ENCODE measurements at places on chromosomes 11 and 22. TPM values are rescaled to one million over a fixed set of nuclear protein-coding genes. Genes with fewer than 3 reads are reported as not detected.
A peak's percentile ranks its signal among the peaks of the same experiment; 100 is the strongest.

GRCh38 chr11:68956142-68956541 lies 24.6 kb downstream of the MRGPRD start:
- H3K4me3 ChIP-seq, result no peak overlapping the region
- no peaks in the 10 kb centered on the region for H3K36me3 ChIP-seq

DNA sequence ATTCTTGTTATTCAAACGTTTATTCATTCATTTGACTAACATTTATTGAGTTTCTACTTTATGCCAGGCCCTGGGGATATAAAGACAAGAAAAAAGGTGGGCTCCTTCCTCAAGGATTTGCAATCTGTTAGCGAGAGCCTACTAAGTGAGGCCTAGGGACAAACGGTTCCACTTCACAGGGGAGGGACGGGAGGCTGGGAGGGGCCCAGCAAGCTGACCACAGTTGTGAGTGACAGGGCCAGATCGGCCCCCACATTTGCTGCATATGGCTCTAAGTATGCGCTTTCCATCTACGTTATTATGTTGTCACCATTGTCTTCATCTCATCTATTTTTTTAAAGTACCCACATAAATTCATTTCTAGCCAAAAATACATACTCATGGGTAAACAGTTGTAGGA lies 271.1 kb downstream of the BUD13 start:
- no peaks in the 10 kb centered on the region for H3K4me1 ChIP-seq
- no peaks in the 10 kb centered on the region for H3K36me3 ChIP-seq
- H3K27me3 ChIP-seq, result peaks cover 13% of the 10 kb centered on the region

DNA sequence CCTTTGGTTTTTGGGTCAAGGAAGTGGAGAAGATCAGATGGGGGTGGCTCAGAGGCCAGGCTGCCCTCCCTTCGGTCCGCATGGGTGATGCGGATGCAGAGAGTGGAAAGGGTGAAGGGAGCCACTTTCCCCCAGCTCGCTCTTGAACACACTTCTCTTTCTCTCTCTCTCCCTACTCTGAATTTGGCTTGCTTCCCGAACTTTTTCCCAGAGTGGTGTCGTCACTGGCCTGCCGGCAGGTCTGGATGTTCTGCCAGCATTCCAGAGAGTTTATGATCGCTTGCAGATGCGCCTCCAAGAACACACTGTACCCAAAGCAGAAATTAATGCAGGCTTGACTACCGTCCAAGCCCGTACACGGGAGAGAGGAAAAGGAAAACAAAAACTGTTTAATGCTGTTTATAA lies 103.2 kb downstream of the ZBTB16 start:
- H3K27ac ChIP-seq, result peak overlapping the region; percentile 98
- H3K27me3 ChIP-seq, result no peaks in the 10 kb centered on the region
- H3K4me1 ChIP-seq, result peaks cover 93% of the 10 kb centered on the region
- no peak overlapping the region for H3K4me3 ChIP-seq
- DNase-seq, result peak; percentile 97
- no peaks in the 10 kb centered on the region for H3K36me3 ChIP-seq

- no peaks in the 10 kb centered on the region for H3K4me1 ChIP-seq
- DNase-seq, result no peak
- H3K27me3 ChIP-seq, result no peaks in the 10 kb centered on the region
Measured at GRCh38 chr11:122167100-122167499, 51.1 kb upstream of the BLID start.

- no peaks in the 10 kb centered on the region for H3K4me1 ChIP-seq
- no peak for DNase-seq
- no peaks in the 10 kb centered on the region for H3K36me3 ChIP-seq
- H3K27me3 ChIP-seq, result no peaks in the 10 kb centered on the region
Measured at GRCh38 chr11:29756871-29757270, 260.0 kb downstream of the KCNA4 start.

DNA sequence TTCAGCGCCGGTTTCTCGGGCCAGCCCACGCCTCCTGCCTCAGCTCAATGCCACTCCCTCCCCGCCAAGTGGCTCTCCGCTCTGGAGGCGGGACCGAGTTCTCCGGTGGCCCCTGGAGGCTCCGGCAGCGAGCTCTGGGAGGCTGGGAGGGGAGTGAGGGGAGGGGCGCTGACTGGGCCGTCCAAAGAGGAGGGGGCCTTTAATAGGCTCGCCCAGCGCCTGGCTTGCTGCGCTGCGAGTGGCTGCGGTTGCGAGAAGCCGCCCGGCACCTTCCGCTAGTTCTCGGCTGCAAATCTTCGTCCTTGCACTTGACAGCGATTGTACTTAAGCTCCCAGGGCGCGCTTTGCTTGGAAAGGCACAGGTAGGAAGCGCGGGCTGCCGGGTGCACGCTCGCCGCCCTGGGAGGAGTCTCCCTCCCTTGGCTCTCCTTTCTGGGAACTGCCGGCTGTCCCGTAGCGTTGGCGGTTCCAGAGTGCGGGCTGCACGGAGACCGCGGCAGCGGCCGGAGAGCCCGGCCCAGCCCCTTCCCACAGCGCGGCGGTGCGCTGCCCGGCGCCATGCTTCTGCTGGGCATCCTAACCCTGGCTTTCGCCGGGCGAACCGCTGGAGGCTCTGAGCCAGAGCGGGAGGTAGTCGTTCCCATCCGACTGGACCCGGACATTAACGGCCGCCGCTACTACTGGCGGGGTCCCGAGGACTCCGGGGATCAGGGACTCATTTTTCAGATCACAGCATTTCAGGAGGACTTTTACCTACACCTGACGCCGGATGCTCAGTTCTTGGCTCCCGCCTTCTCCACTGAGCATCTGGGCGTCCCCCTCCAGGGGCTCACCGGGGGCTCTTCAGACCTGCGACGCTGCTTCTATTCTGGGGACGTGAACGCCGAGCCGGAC lies at the start of gene ADAMTS15:
Gene ADAMTS15 (plus strand): TSS at position 230 of the 894 bp plus-strand sequence. CDS start 329 bp downstream, at position 559.
- peak within 1 kb of the TSS; percentile 56 for H3K27ac ChIP-seq
- H3K4me1 ChIP-seq, result peaks cover 10% of the 10 kb centered on the region
- H3K27me3 ChIP-seq, result peaks cover 11% of the 10 kb centered on the region
- peak; percentile 82 for DNase-seq
- H3K36me3 ChIP-seq, result no peaks in the 10 kb centered on the region

GRCh38 chr11:4441515-4441914 lies 7.6 kb upstream of the OR52K2 start:
- H3K4me3 ChIP-seq, result no peak overlapping the region
- DNase-seq, result no peak
- H3K36me3 ChIP-seq, result no peaks in the 10 kb centered on the region

DNA sequence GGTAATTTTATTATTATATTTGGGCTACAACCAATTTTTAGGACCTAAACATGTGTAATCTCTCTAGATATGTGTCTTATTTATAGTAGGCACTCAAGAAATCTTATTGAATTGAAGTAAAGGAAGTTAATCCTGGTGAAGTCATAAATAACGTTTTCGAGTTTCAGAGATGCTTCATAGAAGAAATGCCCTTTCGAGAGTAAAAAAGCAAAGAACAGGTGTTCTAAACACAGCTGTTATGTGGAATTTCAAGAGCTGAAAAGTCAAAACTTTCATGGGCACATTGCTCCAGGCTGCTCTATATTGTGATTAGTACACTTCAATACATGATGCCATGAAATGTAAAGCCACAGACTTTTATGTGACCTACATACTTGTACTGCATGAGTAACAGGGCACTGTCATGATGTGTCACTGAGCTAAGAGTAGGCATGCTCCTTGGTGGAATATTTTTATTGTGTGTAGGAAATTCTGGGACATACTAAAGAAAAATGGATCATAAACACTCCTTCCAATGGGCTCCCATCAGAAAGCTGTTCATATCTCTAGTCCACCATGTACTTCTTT lies 7.2 kb upstream of the ELMOD1 start:
- no peaks in the 10 kb centered on the region for H3K4me1 ChIP-seq
- DNase-seq, result no peak
- peaks cover 11% of the 10 kb centered on the region for H3K27me3 ChIP-seq
- no peaks in the 10 kb centered on the region for H3K36me3 ChIP-seq

DNA sequence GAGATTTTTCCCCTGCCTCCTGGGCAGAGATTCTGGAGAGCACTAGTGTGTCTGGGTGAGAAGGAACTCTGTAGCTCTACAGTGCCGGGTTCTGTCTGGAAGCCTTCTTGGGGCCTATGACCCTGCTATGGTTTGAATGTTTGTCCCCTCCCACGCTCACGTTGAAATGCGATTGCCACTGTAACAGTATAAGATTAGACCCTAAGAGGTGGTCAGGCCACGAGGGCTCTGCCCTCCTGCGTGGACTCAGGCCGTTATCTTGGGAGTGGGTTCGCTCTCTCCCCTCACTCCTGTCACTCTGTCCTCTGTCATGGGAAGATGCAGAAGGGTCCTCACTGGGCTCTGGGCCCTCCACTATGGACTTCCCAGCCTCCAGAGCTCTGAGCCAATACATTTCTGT lies 3.5 kb downstream of the AP5B1 start:
- H3K36me3 ChIP-seq, result no peaks in the 10 kb centered on the region
- peaks cover 15% of the 10 kb centered on the region for H3K4me1 ChIP-seq
- no peak overlapping the region for H3K4me3 ChIP-seq
- no peaks in the 10 kb centered on the region for H3K27me3 ChIP-seq
- no peak overlapping the region for H3K27ac ChIP-seq
- DNase-seq, result no peak

- H3K4me1 ChIP-seq, result no peaks in the 10 kb centered on the region
- no peaks in the 10 kb centered on the region for H3K27me3 ChIP-seq
- no peak for DNase-seq
- no peak overlapping the region for H3K27ac ChIP-seq
- H3K4me3 ChIP-seq, result no peak overlapping the region
Measured at GRCh38 chr11:74011360-74012073, 2.6 kb upstream of the UCP3 start.

- H3K4me1 ChIP-seq, result peaks cover 3% of the 10 kb centered on the region
- no peaks in the 10 kb centered on the region for H3K36me3 ChIP-seq
- H3K4me3 ChIP-seq, result no peak overlapping the region
- no peak overlapping the region for H3K27ac ChIP-seq
- DNase-seq, result no peak
- H3K27me3 ChIP-seq, result no peaks in the 10 kb centered on the region
Measured at GRCh38 chr11:121520243-121521144, 67.7 kb upstream of the SORL1-AS1 start.

DNA sequence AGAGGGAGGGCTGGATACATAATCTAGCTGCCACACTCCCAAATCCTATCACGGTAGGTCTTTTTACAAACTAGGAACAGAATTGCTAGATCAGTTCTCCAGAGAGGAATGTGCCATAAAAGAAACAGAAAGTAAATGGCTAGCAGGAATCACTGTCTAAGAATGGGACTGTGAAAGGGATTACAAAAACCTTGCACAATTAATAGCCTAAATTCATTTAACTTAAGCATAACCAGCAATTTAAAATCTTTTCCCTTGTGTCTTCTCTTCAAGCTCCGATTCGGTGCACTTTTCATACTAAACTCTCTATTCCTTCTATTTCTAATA lies 35.2 kb downstream of the APOL5 start:
- no peaks in the 10 kb centered on the region for H3K36me3 ChIP-seq
- H3K27me3 ChIP-seq, result no peaks in the 10 kb centered on the region
- H3K27ac ChIP-seq, result no peak overlapping the region
- no peaks in the 10 kb centered on the region for H3K4me1 ChIP-seq
- no peak for DNase-seq

CLMP gene
- total RNA-seq, result 24.2 TPM

PIK3IP1 gene
- 36.0 TPM for total RNA-seq

All from adrenal gland (tissue), 19 donors.